Activated T-helper 1 cell treated with anti-CD3 and anti-CD28 coated beads, Interleukin-12 subunit alpha, Interleukin-12 subunit beta, Interleukin-2, Interleukin-4 antibody, amounts not matched to agents 30 ng/mL and 10 ng/mL and 1 ng/mL, durations not matched to agents 14 hours and 24 hours and 36 hours (primary cell): ENCODE measurements at places on chromosomes 2 and 18.

- DNase-seq, result no peak
Observed at GRCh38 chr2:105416156-105416555, 17.3 kb upstream of the FHL2 start.

GRCh38 chr2:40352703-40353099, 99.2 kb downstream of the SLC8A1 start:
- DNase-seq, result no peak

DNA sequence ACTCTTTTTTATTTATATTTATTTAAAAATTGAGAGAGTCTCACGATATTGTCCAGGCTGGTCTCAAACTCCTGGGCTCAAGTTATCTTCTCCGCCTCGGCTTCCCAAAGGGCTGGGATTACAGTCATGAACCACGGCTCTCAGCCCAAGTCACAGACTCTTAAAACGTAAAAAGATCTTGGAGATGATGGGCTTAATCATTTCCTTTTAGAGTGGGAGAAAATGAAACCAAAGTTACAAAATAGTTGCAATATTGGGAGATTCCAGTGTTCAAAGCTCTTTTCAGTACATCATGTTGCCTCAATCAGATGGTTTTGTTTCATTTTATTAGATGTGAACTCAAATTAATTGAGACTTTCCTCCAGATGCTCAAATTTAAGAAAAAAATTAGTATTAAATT, 151.4 kb upstream of the XPO1 start:
- no peak for DNase-seq

DNA sequence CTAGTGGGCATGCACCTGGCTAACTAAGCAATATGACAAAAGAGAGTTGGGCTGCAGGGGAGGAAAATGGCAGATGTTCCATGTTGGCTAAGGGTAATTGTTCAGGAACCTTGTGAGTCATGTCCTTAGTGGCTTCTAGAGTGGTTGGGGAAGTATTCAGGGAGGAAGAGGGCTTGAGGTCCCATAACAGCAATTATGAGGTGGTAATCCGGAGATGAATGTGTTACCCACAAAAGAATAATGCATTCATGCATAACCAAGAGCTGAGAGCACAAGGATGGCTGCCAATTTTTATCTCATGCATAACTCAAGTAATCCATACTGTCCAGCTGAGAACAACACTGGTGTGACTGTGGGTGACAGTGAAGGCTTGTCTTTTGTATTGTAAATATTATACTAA, 42.9 kb downstream of the TMEFF2 start:
- no peak for DNase-seq

DNA sequence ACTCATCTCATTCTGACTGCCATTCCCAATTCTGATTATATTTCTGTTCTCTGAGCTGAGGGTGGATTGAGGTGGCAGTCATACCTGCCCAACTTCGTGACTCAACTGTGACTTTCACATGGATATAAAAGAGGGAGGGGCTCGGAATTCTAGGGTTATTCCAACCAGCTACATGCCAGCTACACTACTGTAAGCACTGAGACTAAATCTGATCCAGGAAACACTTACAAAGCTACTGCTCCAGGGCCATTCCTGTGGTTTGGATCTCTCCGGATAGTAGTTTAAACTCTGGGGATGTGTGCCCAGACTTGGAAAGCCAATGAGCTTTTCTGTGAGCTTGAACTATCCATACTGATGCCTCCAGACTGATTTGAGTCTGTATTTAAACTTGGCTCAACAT, 7.9 kb downstream of the MAP2 start:
- DNase-seq, result no peak

DNA sequence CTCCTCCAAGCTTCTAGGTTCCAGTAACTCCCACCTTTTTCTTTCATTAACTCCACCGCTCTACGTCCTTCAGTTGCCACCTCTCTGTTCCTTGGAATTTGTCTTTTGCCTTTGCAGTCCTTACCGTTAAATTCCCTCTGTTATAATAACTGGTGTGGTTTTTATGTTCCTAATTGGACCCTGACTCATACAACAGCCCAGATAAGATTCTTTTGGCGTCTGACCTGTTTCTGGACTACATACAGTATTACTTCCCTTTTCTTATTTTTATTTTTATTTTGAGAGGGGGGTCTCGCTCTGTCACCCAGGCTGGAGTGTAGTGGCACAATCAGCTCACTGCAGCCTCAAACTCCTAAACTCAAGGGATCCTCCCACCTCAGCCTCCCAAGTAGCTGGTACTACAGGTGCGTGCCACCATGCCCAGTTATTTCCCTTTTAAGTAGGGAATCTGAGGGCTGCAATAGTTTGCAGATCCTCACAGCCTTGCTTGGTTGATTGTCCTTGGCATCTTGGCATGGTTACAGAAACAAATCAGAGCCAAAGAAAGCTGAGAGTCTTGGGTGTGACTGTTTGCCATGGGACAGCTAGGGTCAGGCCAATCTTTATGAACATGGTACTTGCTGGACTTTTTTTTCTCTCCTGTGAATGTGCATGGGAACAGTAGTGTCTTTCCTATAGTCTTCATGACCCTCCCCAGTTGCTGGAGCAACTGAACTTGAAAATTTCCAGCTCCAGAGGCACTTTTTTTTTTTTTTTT, 22.0 kb downstream of the TCF23 start:
- DNase-seq, result no peak

DNA sequence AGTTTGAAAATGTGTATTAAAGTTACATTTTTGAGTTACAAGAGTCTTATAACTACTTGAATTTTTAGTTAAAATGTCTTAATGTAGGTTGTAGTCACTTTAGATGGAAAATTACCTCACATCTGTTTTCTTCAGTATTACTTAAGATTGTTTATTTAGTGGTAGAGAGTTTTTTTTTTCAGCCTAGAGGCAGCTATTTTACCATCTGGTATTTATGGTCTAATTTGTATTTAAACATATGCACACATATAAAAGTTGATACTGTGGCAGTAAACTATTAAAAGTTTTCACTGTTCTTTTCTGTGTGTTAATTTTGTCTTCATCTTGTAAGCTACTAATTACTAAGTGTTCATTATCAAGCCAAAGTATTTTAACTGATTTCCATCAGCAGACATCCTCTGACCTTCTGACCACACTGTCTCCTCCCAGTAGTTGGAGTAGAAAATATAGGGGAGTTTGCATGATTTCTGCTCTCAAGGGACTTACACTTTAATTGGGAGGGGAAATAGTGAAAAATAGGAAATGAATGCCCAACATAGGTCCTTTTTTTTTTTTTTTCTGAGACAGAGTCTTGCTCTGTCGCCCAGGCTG, 4.3 kb downstream of the PMAIP1 start:
- DNase-seq, result no peak

DNA sequence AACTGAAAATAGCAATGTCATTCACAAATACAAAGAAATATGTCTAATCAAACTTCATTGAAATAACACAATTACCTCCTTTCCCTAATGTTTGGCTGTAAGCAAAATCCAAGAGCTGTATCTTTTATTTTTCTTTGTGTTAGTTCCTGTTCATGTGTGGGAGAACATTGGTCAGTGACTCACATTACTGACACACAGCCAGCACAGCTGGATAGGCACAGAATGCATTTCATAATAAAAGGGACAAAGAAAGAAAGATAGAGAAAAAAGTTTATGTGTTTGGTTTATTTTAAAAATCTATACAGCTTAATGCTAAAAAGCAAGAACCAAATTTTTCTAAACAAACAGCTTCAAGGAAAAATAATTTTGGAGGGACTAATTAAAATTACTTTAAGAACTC, 185.6 kb upstream of the COL3A1 start:
- no peak for DNase-seq

- no peak for DNase-seq
Observed at GRCh38 chr2:202769201-202769600, 102.4 kb downstream of the ICA1L start.

DNA sequence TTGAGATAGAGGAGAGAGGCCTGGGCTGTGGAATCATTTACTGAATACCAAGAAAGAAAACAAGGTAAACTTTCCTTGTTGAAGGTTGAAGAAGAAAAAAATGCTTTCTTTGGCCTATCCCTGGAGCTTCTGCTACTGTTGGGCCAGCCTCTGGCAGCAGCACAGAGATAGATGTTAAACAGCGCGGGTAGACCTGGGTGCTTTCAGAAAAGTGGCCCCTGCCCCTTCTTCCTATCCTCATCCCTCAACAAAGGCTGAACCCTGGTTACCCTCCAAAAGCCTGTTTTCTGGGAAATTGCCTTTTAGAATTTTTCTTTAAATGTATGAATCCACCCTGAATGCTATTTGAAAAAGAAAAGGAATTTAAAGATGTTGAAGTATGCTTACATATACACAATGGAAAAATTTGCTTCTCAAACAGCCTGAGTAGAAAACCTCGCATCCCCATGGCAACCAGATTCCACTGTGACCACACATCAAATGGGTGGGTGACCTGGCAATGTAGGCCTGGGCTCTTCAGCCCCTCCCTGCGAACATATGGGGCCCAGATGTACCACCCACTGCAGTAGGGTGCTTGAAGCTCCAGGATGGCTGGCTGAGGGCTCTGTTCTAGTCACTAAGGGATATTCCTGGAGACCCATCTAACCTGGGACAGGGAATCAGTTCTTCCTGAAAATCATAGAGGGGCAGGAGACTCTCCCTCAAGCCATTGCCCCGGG, 23.4 kb upstream of the CHRNA1 start:
- DNase-seq, result no peak

- no peak for DNase-seq
Observed at GRCh38 chr2:102494570-102494969, 21.5 kb downstream of the SLC9A4 start.

DNA sequence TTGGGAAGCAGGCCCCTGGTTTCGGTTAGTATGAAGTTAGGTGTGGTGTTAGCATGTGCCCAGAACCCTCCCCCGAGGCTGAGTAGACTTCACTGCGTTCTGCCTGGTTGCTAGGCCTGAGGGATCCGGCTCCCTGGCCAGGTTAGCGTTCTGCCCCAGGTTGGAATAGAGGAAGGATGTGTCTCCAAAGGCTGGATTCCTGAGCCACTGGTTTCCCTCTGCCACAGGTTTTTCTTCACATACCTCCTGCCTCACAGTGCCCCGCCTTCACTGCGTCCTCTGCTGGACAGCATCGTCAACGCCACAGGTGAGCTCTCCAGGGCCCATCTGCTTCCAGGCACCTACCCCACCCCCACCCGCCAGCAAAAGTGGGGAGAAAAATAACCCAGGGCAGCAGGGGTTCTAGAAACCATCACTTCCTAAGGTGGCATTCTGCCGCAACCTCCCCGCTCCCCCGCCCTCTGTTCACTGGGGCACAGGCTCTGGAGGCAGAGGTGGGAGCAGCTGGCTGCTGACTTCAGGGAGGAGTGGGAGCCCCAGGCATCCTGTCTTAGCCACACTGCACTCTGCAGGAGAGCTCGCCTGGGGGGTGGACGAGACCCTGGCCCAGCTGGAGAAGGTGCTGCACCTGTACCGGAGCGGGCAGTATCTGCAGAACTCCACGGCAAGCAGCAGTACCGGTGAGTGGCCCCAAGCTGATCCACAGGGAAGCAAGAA, 7.1 kb downstream of the PKDCC start:
- DNase-seq, result no peak

DNA sequence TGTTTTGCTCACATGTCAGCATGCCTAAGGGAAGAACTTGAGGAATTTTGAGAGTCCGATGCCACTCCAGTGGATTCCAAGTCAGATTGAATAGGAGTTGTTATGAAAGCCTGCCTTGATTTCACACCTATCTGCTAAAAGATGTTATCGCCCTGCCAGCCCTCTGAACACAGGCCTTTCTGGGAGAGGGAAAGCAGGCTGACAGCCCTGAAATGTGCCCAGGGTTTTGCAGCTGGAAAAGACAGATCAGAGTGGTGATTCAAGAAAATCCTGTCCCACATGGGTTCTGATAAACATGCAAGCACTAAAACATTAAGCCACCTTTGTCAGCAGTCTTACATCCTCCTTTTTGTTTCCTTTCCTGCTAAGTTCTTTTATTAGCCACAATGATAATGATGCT, 1752.9 kb upstream of the CELF4 start:
- no peak for DNase-seq

DNA sequence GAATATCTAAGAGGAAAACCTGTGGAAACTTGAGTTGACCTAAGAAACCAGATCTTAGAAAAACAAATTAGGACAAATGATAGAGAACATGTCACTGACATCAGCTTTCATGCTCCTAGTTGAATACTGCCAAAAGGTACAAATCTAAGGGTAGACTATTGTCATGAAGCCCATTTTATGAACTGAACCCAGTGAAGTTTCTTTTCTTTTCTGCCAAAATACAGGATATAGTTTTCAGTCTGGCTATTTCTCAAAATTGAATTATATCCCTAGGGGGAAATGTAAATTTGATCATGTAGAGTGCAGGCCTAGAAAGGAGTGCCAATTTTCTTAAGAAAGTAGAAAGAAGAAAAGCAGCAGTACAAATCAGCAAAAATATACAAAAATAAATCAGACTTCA, 46.6 kb downstream of the FSIP2 start:
- no peak for DNase-seq

DNA sequence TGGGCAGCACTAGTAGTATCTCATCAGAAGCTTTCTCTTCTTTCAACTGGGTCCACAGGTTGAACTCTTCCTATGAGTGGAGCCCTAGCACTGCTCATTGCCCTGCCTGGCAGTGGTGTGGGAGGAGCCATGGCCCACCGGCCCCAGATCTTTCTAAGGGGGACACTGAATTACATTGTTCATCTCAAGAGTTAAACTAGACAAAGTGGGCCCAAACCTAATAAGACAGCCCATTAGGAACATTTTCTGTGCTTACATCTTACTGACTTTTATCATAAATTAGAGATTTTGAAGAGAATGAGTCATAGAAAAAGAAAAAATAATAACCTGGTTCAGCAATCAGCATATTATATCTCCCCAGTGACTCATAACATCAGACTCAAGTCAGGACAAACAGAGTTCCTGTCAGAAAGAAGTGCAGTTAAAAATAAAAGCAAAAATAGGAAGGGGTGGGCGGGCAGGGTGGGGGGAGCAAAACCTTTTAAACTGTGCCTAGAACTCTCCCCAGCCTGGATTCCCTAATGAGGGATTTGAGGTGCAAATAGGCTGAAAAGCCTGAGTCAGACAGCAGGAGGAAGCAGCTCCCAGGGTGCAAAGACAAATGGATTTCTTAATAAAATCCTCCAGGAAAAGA, 161.6 kb upstream of the TRIB2 start:
- no peak for DNase-seq

GRCh38 chr18:70243131-70243929, 37.8 kb upstream of the RTTN start:
- DNase-seq, result no peak

GRCh38 chr2:104701411-104701911, 152.5 kb upstream of the POU3F3 start:
- DNase-seq, result no peak

DNA sequence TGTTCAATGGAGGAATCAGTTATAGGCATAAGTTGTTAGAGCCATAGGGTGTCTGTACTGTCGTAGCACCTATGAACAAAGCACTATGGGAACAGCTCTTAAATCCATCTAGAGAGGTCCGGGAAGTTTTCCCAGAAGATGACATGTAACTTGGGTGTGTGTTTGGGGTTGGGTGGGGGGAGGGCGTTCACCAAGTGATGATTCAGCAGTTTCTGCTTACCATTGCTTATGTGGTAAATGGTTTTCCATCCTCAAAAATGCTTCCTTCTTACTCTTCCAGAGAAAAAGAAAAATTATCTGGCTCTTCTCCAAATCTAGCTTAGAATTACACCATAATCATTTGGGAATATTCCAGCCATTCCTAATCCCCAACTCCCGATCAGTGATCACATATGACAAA, 361.1 kb upstream of the ZNF521 start:
- no peak for DNase-seq

GRCh38 chr2:179932786-179933185, 71.4 kb upstream of the ZNF385B start:
- no peak for DNase-seq
